Activated naive CD4-positive, alpha-beta T cell treated with anti-CD3 and anti-CD28 coated beads for 36 hours (primary cell): ENCODE measurements at places on chromosomes 5 and 9.

DNA sequence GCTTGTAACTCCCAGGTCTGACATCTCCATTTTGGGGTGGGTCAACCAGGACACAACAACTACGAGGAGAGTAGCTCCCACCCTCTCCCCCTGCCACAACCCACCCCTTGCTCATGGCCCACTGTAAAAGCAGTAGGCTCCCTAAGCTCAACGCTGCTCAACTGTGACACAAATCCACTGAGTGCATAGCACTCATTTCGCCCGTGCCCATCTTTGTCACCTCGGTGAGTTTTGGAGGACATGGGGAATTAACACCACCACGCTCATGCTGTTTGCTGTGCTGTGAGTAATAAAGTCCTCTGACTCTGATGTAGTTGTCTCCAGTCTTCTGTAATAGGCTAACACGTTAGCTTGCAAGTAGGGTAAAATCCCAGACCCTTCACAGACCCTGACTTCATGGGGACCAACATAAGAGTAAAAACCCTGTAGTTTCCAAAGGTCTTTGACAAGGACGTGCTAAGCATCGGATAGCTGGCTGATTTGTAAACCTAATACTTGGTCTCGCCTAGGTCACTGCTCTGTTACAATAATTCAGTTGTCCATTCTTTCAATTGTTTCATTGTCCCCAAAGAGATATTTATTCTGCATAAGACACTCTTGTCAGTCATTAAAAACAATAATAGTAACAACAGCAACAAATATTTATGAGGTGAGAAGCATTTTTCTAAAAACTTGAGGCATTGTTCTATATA is 7.7 kb downstream of the PLGRKT start:
- no peak for DNase-seq

- DNase-seq: no peak
Measured at GRCh38 chr5:123091298-123092222, 2.5 kb downstream of the PRDM6 start.

DNA sequence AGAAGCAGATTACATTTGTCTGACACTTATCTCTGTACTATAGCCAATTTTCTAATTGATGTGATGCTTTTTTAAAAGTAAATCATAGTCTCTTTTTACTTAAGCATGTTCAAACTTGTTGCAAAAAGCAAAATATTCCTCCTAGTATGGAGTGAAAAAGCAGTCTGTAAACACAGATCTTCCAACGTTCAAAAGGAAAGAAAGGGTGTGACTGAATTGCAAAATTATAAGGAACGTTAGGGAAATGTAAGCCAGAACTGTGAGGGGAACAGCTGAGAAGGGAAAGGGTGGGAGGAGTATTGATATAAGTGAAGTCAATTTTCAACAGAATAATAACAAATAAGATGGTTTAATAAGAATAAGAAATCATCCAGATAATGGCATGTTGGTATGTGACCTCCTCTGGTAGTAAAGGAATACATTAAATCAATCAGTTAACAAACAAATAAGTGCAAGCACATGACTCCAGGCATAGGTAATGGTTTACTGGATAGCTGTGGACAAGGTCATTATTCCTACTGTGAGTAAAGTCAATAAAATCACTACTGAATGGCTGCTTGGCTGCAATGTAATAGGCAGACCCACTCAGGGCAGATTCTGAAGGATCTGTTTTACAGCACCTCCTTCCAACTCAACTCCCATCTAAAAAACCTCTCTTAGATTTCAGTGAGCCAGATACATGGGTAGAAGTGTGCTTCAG is 239.1 kb upstream of the NMUR2 start:
- no peak for DNase-seq

- DNase-seq: no peak
Measured at GRCh38 chr5:112684737-112685136, 52.9 kb upstream of the APC start.

DNA sequence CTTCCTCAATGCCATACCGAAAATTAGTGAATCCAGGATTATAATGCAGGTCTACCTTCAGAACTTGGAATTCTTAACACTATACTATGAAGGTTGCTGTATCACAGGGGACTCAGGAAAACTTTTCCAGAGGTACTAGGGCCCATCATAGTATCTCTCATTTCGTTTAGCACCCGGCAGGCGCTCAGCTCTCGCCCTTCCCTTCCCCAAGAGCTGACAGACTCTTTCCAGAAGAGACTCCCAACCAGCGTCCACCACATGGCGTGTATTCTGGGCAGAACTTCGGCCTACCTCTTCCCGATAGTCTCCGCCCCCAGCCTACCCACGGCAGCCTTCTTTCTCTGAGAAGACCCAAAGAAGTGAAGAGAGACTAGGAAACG is 271 bp downstream of the NOL8 start:
- no peak for DNase-seq
